ENCODE measurements at places on chromosomes 12 and 14.
A peak's percentile ranks its signal among the peaks of the same experiment; 100 is the strongest.

DNA sequence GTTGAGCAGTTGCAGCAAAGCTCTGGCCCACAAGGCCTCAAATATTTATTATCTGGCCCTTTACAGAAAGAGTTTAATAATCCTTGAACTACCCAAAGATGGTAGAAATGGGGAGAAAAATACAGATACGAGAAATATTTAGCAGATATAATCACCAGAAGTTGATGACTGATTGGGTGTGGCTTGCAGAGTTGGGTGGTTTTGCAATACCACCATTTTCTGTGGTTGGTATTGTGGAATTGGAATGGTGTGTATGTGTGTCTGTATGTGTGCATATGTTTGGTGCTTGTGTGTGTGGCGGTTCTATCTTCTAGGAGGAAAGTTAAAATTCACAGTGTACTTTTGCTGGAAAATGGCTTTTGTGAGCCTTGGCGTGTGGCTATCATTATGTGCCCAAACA is 85.4 kb upstream of the MANSC4 start:
- DNase-seq: no peak

DNA sequence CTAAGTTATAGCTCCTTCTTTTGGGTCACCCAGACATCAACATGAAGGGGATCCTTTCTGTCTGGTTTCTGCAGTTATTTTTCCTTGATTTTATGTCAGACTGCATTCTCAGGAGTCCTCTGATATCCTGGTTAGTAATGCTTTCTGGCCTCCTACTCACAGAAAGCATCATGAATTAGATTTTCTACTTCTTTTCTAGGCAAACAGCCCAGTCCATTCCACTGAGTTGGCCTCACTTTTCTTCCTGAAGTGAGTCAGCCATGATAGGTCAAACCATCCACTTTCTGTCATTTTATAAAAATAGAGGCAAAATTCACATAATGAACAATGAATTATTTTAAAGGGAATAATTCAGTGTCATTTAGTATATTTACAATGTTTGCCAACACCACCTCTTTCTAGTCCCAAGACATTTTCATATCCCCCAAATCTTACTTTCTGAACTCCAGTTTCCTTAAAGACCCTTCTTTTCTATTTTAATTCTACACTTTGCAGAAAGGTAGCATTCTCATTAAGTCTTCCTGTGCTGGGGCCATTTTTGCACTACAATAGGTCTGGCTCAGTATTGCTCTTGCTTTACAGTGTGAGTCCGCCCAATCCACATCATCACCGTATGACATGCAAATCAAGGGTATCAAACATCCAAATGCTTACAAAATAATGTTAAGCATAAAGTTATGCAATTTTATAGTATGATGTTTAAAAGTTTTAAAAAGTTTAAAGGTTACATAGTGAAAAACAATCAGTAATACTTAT is 95.1 kb downstream of the UNC79 start:
- DNase-seq: no peak

DNA sequence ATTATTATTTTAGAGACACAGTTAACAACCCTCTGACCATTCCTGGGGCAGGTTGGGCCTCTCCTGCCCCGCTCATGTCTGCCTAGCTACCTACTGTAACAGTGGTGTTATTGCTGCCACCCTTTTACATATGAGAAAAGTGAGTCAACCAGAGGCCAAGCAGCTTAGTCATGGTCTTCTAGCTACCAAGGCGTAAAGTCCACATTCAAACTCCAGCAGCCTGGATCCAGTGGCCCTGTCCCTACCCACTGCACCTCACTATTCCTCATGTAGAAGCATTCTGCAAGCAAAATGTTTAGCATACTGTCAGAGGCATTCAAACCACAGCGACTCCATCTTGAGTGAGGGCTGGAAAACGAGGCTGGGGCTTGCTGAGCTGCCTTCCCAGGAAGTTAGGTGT is 95.8 kb downstream of the SLC15A4 start:
- no peak for DNase-seq

GRCh38 chr14:64708148-64709004 is 4.2 kb downstream of the PLEKHG3 start:
- DNase-seq: peak; percentile 17

DNA sequence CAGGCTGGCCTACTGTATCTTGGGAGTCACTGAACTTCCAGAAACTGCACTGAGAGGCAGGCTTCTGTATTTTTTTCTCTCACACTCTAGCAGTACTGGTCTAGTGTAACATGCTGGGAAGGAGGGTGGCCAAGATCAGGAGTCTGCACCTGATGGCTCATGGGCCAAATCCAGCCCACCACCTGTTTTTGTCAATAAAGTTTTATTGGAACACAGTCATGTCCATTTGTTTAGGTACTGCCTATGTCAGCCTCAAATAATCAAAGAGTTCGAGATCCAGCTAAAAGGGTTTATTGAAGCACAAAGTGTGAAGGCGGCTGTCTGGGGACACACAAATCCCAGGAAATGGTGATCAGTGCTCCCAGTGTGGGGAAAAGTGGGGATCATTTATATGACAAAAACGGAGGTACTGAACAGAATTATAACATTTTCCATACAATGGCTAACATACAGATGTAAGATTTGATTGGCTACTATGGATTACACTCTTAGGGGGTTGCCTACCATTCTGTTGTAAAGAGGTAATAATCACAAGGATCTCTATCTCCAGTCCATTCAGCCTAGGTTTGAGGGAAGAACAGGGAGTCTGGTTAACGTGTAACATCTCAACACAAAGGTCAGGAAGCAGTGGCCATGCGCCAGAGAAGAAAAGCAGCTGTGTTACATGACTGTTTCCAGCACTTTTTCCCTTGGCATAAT is 12.9 kb downstream of the USP30 start:
- DNase-seq: no peak

All from effector CD4-positive, alpha-beta T cell (primary cell).